ENCODE measurements at places on chromosomes 3 and 15. TPM values are rescaled to one million over a fixed set of nuclear protein-coding genes. Genes with fewer than 3 reads are reported as not detected.

Gene APPL1
- 24.2 TPM for total RNA-seq

Gene MESP1
- 17.8 TPM for total RNA-seq

Gene ITGB5
- total RNA-seq = 287 TPM

Gene GOLGA8G
- not detected for total RNA-seq

GRCh38 chr15:91050128-91050455 is 27.7 kb upstream of the VPS33B start:
- no peak for DNase-seq

DNA sequence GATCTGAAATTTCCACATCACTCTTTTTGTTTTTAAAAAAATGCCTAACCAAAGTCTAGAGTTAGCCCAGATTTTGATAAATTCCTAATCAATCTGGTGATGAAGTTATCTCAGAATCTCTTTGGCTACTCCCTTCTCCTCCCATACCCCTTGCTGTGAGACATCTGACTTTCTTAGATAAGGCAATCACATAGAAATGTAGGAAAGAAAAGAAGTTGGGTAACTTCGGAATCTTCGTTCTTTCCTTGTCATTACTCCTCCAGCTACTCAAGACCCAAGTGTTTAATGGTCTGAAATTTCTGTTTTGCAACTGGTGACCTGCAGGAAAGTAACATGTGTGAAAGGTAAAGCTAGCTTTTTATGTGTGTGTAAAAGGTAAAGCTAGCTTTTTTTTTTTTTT is 37.8 kb downstream of the MYL3 start:
- no peak for DNase-seq

- DNase-seq = no peak
Observed at GRCh38 chr15:50506121-50506520, 40.3 kb downstream of the USP50 start.
